Left renal cortex interstitium (tissue), 4 donors: ENCODE measurements at places on chromosomes 4 and X.

DNA sequence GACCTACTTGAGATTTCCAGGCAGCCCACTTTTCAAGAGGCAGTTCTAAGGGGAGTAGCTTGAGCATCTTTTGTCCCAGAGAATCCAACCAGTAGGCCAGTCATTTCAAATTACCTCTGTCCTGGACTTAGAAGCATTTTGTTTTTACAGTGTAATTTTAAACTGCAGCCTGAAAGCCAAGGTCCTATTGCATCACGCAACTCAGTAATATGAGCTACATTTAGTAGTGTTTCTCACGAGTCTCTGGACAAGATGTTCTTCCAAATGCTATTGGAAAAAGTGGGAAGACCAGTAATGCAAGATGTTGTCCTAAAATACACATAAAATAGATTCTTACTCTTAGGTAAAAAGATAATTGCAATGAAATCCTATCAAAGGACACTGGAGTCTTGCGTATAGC, 182.5 kb upstream of the ARX start:
- no peak for DNase-seq

DNA sequence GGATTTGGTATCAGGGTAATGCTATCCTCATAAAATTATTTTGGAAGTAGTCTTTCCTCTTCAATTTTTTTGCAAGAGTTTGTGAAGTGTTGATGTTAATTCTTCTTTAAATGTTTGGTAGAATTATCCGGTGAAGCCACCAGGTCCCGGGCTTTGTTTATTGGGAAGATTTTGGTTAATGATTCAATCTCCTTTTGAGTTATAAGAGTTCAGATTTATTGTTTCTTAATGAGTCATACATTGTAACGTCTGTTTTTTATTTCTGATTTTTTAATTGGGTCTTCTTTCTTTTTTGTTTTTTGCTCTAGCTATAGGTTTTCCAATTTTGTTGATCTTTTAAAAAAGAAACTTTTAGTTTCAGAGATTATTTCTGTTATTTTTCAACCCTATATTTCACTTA, 412.3 kb downstream of the PDGFC start:
- no peak for DNase-seq

DNA sequence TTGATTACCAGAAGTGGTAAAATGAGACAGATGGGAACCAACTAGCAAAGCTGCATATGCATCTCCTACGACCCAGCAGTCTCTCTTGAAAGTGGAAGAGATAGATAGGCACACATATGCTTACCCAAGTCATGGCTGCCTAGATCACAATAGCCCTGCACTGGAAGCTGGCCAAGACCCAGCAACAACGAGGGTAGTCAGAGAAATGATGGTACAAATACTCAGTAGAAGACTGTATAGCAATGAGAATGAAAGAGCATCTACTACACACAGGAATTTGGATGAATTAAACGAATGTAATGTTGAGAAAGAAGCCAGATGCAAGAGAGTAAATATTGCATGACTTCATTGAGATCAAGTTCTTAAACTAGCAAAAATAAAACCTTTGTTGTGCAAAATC, 100.3 kb upstream of the FAT1 start:
- DNase-seq, result no peak

GRCh38 chrX:19911784-19912183, 24.4 kb upstream of the SH3KBP1 start:
- no peak for DNase-seq

DNA sequence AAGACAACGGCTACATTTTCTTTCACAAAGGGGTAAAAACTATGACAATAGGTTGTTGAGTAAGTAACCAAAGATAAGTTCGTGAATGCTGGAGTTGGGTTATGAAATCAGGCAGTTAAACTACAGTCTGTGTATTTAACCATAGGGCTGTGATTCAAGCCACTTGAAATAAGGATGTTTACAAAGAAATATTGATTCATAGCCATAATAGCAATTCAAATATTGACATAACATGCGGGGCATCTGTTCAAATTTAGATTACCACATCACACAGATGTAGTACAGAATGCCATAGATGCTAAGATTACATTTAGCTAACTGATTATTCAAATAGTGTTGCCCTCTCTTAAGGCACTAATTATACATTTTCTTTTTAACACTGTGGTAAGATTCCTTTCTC, 364.1 kb downstream of the FSTL5 start:
- DNase-seq, result no peak

DNA sequence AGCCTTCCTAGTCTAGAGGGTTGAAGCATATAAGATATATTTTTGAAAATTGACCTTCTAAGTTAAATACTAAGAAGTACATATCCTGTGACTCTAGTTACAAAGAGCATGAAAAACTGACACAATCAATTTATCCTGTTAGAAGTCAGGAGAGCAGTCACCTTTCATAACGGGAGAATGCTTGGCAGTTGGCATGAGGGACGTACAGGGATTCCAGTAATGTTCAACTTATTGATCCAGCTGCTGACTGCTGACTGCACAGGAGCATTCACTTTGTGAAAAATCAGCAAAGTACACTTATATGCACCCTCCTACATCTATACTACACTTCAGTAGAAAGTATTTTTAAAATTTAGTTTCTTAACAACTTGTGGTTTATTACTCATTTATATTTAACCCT, 4.2 kb downstream of the ADAMTS3 start:
- no peak for DNase-seq

DNA sequence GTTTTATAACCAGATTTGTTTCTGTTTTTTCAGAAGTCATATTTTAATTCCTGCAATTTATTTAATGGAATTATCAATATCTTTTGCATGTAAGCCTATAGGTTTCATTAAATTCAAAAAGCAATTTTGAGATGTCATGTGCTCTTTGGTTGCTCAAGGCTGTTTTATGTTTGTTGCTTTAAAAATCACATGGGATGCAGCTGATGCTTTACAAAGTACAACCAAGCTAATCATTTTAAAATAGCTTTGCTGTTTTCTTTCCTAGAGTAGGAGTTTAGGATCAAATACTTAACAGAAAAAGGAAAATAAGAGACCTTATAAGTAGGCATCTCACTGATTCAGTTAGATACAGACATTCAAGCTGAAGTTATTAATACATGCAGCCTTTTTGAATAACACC, 11.3 kb downstream of the CPEB2 start:
- no peak for DNase-seq

DNA sequence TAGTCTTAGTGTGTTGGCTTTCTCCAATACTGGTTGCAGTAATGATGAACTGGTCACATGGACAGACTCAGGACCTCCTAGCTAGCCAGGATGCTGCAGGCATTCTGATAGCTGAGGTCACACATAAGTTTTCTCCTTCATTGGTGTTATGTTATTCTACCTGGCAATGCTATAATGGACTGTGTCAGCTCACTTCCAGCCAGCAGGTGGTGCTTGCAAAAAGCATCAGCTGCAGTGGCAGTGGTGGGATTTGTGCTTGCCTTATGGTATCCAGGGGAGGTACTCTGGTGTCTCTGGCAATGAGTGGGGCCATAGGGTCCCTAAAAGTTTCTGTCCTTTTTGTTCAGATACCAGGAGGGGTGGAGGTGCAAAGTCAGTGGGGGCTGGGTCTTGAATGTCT, 33.6 kb downstream of the ZNF330 start:
- no peak for DNase-seq
